ENCODE measurements at places on chromosomes 4 and X. TPM values are rescaled to one million over a fixed set of nuclear protein-coding genes. Genes with fewer than 3 reads are reported as not detected.

- H3K27ac ChIP-seq: no peak overlapping the region
- H3K27me3 ChIP-seq: no peaks in the 10 kb centered on the region
- no peak overlapping the region for H3K4me3 ChIP-seq
- H3K4me1 ChIP-seq: peaks cover 14% of the 10 kb centered on the region
These were observed 54.2 kb downstream of the TMA16 start for GRCh38 chr4:163548481-163549243.

The IBSP gene
- total RNA-seq: not detected

DNA sequence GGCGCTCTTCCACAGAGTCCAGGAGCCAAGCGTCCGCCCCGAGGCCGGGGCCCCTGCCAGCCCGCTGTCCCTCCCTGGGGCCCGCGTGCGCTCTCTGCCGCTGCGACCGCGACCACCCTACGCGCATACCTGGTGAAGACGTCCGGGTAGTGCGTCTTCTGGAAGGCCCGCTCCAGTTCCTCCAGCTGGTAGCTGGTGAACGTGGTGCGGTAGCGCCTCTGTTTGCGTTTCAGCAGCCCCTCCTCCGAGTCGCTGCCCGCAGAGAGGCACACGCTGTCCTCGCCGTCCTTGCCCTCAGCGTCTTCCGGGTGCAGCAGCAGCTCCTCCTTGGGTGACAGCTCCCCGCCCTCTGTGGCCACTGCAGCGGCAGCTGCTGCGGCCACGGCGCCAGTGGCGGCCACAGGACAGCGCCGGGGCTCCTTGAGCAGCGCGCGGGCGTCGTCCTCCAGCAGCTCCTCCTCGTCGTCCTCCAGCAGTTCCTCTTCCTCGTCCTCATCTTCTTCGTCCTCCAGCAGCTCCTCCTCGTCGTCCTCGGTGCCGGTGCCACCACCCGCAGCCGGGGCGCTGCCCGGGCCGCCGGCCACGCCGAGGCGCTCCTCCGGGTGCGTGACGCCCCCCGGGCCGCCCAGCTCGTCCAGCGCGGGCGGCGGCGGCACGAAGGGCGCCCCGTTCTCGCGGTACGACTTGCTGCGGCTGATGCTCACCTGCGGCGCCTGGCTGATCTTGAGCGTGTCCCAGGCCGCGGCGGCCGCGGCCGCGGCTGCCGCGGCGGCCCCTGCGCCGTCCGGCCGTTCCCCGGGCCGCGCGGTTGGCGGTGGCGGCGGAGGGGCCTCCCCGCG, 2.8 kb downstream of the ARX start:
- H3K27ac ChIP-seq: no peak overlapping the region
- peak overlapping the region; percentile 88 for H3K4me3 ChIP-seq
- H3K36me3 ChIP-seq: peaks cover 4% of the 10 kb centered on the region
- DNase-seq: no peak

GRCh38 chr4:51867689-51868448, 24.9 kb downstream of the DCUN1D4 start:
- no peak overlapping the region for H3K4me3 ChIP-seq
- no peak overlapping the region for H3K27ac ChIP-seq
- H3K4me1 ChIP-seq: no peaks in the 10 kb centered on the region
- DNase-seq: no peak
- H3K36me3 ChIP-seq: peaks cover 9% of the 10 kb centered on the region

DNA sequence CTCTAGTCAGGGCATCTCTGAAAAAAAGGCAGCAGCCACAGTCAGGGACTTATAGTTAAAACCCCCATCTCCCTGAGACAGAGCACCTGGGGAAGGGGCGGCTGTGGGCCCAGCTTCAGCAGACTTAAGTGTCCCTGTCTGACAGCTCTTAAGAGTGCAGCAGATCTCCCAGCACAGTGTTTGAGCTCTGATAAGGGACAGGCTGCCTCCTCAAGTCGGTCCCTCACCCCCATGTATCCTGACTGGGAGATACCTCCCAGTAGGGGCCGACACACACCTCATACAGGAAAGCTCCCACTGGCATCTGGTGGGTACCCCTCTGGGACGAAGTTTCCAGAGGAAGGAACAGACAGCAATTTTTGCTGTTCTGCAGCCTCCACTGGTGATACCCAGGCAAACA, 129.0 kb downstream of the ANXA5 start:
- peaks cover 15% of the 10 kb centered on the region for H3K27me3 ChIP-seq
- H3K36me3 ChIP-seq: no peaks in the 10 kb centered on the region
- no peaks in the 10 kb centered on the region for H3K4me1 ChIP-seq
- no peak for DNase-seq
- no peak overlapping the region for H3K4me3 ChIP-seq

GRCh38 chr4:81747242-81747930, 275.7 kb upstream of the RASGEF1B start:
- no peak overlapping the region for H3K27ac ChIP-seq
- no peaks in the 10 kb centered on the region for H3K36me3 ChIP-seq
- no peak overlapping the region for H3K4me3 ChIP-seq
- no peaks in the 10 kb centered on the region for H3K4me1 ChIP-seq
- no peak for DNase-seq

All from activated T-cell treated with anti-CD3 and anti-CD28 coated beads, Interleukin-2, amount 50 U/mL, for 72 hours (primary cell).